ENCODE measurements at places on chromosomes 16 and 17.

DNA sequence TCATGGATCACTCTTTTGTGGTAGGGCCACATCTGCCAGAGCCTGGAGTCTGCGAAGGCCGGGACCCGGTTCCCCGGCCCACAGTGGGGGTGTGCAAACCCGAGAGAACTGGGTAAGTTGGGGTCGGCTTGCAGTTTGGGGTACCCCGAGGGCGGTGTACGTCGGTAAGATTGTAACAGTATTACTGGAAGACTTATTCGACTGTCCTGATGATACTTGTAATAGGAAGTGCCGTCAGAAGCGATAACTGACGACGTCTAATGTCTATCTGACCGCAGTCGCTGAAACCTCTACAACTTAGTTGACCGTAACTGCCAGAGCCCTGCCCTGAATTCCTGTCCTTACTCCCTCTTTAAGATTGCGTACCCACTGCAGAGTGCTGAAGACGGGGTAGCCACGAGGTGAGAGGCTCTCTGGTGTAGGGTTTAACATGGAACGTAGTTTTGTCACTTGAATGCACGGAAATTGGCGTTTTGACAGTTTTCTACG lies 24.0 kb downstream of the TRPV2 start:
- DNase-seq: no peak

DNA sequence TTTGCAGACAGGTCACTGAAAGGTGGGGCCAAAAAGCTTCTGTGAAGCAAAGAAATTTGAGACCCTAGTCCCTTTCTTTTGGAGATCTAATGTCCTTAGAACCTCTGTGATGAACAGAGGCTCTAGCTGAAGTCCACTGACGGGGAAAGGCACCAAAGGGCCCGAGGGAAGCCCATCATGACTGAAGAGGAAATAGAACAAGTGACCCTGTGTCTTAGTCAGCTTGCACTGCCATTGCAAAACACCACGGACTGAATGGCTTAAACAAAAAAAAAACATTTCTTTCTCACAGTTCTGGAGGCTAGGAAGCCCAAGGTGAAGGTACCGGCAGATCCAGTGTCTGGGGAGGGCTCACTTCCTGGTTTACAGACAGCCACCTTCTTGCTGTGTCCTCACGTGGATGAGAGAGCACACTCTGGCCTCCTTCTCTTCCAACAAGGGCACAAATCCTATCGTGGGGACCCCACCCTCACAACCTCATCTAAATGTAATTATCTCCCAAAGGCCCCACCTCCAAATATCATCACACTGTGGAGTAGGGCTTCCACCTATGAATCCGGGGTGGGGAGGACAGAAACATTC lies 24.3 kb upstream of the ASGR2 start:
- DNase-seq: no peak

DNA sequence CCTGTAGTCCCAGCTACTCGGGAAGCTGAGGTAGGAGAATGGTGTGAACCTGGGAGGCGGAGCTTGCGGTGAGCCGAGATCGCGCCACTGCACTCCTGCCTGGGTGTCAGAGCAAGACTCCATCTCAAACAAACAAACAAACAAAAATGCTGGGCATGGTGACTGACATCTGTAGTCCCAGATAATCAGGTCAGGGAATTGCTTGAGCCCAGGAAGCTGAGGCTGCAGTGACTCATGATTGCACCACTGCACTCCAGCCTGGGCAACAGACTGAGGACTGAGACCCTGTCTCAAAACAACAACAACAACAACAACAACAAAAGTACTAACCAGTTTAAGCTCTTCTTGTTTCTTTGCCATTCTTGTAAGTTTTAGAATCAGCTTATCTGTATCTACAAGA lies 383.0 kb upstream of the PMFBP1 start:
- DNase-seq: no peak

DNA sequence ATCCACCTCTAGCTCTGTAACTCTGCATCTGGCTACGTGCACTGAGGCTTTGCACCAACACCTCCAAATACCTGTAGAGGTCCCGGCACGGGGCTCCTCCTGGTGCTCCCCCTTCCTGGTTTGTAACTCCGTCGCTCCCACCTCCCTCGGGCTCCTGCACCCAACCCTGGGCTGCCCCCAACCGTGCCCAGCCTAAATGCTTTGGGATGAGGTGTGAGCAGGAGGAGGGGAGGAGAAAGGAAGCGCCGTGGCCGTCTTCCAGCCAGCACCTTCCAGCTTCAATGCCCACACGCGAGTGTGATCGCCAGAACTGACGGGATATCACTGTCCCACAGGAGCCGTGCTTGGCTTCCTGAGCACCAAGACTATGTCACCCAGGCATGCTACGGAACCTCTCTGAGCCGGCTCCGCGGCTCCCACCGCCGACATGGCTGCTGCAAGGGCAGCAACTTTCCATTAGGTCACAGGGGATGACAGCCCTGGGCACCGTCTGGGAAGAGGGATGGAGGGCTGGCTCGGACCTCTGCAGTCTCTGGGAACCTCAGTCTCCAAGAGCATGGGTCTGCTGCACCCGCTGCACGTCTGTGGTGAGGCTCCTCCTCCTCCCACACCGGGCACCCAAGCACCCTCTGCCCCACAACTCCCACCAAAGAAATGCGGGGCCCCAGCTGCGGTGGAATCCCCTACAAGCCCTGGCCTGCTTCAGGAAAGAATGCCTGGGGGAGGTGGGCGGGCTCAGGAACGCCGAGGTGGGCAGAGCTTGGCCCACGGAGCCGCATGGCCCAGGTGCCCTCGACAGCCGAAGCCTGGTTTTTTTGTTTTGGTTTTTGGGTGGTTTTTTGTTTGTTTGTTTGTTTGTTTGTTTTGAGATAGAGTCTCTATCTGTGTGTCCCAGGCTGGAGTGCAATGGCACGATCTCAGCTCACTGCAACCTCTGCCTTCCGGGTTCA lies 6.4 kb upstream of the SLC38A10 start:
- peak; percentile 58 for DNase-seq

GRCh38 chr16:57483725-57484514 lies 2.4 kb downstream of the DOK4 start:
- no peak for DNase-seq

- DNase-seq: no peak
Measured at GRCh38 chr16:54955757-54956156, 25.1 kb downstream of the IRX5 start.

- no peak for DNase-seq
Measured at GRCh38 chr16:30858829-30859423, 35.0 kb downstream of the BCL7C start.

DNA sequence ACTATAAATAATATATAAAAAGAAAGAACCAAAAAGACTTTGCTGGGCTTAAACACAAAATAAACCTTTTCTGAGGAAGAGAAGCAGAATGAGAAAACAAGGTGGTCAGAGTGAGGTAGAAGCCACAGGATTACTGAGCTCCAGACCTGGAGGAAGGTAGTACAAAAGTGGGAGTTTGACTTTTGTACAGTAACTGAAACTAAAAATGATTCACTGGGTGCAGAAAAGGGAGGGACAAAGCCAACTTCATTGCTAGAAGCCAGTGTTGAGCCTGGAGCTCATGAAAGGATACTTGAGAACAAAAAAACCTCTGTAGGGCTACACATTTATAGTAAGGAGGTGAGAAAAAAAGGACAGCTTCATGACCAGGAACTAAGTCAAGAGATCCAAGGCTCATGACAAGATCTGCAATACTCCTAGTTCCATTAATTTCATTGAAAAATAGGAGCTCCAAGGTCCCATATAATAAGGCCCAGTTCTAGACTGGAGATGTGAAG lies 45.5 kb downstream of the PKD1L3 start:
- DNase-seq: no peak

DNA sequence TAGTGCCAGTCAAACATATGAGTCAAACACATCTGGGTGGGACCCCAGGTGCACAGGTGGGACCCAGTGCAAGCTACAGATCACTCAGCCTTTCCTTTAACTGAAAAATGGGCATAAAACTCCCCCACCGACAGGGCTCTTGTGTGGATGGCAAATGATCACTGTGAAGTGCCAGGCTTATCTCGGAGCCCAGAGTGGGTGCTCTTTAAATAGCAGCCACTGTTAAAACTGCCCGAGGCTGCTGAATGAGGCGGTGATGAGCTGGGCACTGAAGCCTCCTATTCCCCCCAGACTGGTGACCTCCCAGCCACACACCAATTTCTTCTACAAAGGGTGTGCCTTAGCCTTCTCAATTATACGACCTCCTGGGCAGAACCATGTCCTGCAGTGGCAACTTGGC lies 433.8 kb downstream of the SLC39A11 start:
- no peak for DNase-seq

DNA sequence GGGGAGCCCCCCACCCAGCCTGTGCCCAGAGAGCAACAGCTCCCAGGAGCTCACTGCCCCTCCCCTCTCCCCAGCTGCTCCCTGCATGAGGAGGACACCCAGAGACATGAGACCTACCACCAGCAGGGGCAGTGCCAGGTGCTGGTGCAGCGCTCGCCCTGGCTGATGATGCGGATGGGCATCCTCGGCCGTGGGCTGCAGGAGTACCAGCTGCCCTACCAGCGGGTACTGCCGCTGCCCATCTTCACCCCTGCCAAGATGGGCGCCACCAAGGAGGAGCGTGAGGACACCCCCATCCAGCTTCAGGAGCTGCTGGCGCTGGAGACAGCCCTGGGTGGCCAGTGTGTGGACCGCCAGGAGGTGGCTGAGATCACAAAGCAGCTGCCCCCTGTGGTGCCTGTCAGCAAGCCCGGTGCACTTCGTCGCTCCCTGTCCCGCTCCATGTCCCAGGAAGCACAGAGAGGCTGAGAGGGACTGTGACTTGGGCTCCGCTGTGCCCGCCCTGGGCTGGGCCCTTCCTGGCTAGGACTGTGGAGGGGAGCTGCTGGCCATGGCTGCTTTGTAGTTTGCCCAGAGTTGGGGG lies 584 bp downstream of the TCAP start:
- no peak for DNase-seq

GRCh38 chr17:78592991-78593329 lies 15.8 kb upstream of the DNAH17 start:
- DNase-seq: no peak

DNA sequence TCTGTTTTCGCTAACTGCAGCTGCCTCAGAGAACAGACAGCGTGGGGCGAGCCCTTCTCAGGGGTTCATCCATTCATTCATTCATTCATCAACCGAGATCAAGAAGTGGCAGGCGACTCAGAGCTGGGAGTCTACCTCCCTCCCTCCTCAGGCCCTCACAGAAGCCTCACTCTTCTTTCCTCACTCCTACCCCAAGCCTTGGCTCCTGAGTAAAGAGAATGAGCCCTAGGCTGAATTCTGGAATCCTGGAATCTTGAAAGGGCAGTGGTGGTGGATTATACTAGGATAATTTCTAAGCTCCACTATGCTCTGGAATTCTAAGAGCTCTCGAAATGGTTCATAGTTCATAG lies 2.3 kb upstream of the DLX3 start:
- no peak for DNase-seq

- no peak for DNase-seq
Measured at GRCh38 chr17:31534223-31534888, 142.9 kb downstream of the RAB11FIP4 start.

DNA sequence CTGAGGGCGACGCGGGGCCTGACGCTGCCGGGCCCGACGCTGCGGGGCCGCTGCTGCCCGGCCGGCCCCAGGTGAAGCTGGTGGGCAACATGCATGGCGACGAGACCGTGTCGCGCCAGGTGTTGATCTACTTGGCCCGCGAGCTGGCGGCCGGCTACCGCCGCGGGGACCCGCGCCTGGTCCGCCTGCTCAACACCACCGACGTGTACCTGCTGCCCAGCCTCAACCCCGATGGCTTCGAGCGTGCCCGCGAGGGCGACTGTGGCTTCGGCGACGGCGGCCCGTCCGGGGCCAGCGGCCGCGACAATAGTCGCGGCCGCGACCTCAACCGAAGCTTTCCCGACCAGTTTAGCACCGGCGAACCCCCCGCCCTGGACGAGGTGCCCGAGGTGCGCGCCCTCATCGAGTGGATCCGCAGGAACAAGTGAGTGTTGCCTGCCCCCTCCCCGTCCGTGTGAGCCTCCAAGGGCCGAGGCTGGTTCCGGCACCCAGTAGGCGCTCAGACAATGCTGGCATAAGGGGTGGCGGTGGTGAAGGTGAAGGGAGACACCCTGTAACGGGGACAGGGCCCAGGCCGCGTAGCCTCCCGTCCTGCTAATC lies 676 bp downstream of the CPD start:
- peak; percentile 62 for DNase-seq

- no peak for DNase-seq
Measured at GRCh38 chr16:30615358-30616091, 5.3 kb upstream of the ZNF689 start.

GRCh38 chr16:48586083-48586482 lies 23.9 kb downstream of the N4BP1 start:
- DNase-seq: no peak

- DNase-seq: no peak
Measured at GRCh38 chr17:54950116-54950515, 18.3 kb downstream of the COX11 start.

- DNase-seq: no peak
Measured at GRCh38 chr17:62704381-62704971, 77.0 kb downstream of the MRC2 start.

GRCh38 chr17:59464246-59464645 lies 101.2 kb upstream of the DHX40 start:
- DNase-seq: no peak

DNA sequence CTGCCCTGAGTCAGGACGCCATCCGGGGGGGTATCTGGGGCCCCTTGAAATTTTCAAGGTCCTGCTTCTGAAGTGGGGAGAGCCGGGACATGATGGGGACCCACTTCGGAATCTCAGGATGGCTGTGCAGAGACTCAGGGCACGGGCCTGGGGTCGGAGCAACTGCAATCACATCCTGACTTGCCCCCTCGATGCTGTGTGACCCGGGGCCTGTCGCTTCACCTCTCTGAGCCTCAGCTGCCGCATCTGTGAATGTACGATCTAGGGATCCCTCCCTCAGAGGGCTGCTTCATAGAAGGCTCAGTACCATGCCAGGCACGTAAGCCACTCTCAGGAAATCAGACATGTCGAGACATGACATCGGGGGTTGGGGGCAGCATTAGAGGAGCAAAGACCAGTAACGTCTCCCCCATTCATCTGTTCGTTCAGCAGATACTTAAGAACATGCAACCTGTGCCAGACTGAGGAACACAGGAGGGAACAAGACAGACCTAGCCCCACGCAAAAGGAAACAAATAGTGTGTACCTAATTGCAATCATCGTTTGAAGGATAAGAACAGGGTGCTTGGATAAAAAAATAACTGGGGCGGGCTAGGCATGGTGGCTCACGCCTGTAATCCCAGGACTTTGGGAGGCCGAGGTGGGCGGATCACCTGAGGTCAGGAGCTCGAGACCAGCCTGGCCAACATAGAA lies 229.6 kb downstream of the PARN start:
- no peak for DNase-seq

DNA sequence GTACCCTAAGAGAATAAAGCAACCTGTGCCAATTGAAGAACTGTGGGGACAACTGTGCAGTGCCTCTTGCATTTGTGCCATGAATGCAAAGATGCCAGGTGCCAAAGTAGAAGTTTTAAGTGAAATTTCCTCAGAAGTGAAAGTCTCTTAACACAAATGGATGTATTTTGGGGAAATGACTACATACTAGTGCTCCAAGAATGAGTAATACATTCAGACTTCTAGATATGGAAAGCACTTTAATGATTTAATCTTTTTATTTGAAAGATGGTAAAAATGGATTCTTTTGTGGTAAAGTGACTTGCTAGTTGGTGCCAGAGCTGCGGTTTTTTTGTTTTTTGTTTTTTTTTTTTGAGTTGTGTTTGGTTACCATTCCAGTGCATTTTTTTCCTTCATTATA lies 15.0 kb downstream of the UTP18 start:
- no peak for DNase-seq

GRCh38 chr16:77974883-77975282 lies 47.5 kb upstream of the CLEC3A start:
- no peak for DNase-seq

GRCh38 chr17:66906321-66907278 lies 57.9 kb upstream of the CACNG4 start:
- peak; percentile 85 for DNase-seq

Measured in Right ventricle myocardium inferior (tissue), 1 donor.